Activated T-helper 2 cell treated with anti-CD3 and anti-CD28 coated beads, Interferon-gamma antibody, Interleukin-2, Interleukin-4, amounts not matched to agents 10 μg/mL and 5 μg/mL and 100 μg/mL, durations not matched to agents 14 hours and 24 hours and 36 hours (primary cell): ENCODE measurements at places on chromosomes 1 and 21. TPM values are rescaled to one million over a fixed set of nuclear protein-coding genes. Genes with fewer than 3 reads are reported as not detected.
A peak's percentile ranks its signal among the peaks of the same experiment; 100 is the strongest.

PADI2 gene
- total RNA-seq: 0.11 and 0.14 TPM in 2 replicates

AMY1B gene
- total RNA-seq: not detected in 2 replicates

MRPS21 gene
- 80.7 and 83.4 TPM in 2 replicates for total RNA-seq

NBPF19 gene
- total RNA-seq: 18.6 and 20.3 TPM in 2 replicates

NFASC gene
- 0.14 and 0.18 TPM in 2 replicates for total RNA-seq

BMP8B gene
- total RNA-seq: 1.8 and 1.9 TPM in 2 replicates

C1orf185 gene
- not detected in 2 replicates for total RNA-seq

SFN gene
- 0.32 and 0.62 TPM in 2 replicates for total RNA-seq

DONSON gene
- 40.3 and 41.7 TPM in 2 replicates for total RNA-seq

TMEM82 gene
- total RNA-seq: not detected in 2 replicates

KCNK2 gene
- not detected in 2 replicates for total RNA-seq

DNA sequence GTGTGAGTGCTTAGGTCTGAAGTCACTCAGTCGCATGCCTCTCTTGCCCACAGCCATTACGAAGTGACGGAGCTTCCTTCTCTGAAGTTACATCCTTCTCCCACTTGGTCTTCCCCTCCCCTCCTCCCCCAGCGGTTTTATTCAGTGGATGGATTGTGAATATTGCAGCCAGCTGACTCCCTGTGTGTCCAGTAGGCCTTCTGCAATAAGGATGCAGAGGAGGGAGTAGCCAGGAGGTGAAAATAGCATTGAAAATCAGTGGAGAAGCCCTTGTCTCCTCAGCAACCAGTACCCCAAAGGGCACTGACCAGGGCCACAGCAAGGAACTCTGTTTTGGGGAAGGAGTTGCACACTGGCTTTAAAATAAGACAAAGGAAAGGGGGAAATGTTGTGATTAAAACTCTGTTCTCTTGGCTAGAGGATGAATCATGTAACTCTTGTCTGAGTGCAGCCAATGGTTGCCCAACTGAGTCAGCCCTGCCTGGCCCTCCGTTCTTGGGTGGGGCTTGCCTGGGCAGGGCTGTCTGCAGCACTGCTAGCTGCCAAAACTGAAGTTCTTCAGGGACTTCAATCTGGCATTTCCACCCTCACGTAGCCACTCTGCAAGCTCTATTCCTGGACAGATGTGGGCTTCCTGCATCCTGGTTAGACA is 4.3 kb downstream of the S100A10 start:
- peak; percentile 16 for DNase-seq

DNA sequence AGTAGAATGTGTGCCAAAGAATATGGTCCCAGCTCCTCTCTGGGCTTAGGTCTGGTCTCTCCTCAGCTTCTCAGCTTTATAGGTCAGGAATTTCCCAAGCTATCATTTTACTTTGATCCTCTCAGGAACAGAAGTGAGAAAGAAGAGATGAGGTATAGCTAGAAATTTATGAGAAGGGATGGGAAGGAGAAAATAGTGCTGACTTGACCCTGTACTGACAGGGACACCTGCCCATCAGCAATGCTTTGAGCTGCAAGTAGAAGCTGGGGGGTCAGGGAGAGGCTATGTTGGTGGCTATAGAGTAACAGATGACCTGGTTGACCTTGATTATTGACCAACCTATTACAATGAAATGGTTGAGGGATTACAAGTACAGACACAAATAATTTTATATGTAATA is 75.0 kb downstream of the XCL2 start:
- DNase-seq: no peak

DNA sequence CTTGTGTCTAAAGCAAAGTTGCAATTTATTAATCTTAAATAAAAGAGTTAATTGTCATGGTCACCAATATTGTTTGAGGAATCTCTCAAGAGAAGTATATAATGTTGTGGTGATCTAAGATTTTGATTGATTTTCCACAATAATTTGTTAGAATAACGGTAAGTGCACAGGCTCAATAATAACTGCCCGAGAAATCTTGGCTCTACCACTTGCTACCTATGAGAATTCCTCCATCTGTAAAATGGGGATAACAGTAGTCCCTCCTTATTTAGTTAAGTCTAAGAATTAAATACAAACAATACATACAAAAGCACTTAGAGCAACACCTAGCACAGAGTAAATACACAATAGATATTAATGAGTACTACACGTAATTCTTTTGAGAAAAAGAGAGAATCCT is 18.8 kb downstream of the SCAF4 start:
- DNase-seq: no peak

GRCh38 chr1:13930151-13930550 is 230.2 kb downstream of the PRDM2 start:
- no peak for DNase-seq

DNA sequence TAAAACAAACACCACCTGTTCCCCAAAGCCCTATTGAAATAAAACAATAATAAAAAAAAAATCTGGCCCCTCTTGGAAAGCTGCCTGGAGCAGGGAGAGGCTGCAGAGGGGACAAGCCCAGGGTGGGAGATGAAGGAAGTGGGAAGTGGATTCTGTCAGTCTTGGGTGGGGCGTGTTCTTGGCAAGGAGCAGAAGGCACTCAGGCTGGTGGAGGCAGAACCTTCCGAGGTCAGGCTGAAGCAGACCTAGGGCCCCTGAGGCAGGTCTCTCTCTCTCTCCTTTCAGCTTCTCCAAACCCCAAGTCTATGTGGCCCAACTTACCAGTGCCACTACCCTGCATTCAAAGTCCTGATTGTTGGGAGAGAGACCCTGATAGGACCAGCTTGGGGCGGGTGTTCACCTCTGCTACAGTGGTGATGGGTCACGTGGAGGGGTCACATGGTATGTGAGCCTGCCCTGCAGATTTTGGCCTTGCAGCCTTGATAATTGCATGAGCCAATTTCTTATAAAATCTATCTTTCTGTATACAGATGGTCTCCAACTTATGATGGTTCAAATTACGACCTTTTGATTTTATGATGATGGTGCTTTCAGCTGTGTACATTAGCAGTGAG is 145.4 kb upstream of the C1orf174 start:
- DNase-seq: no peak

- no peak for DNase-seq
Observed at GRCh38 chr1:148289647-148290046, 137.6 kb upstream of the NBPF11 start.

DNA sequence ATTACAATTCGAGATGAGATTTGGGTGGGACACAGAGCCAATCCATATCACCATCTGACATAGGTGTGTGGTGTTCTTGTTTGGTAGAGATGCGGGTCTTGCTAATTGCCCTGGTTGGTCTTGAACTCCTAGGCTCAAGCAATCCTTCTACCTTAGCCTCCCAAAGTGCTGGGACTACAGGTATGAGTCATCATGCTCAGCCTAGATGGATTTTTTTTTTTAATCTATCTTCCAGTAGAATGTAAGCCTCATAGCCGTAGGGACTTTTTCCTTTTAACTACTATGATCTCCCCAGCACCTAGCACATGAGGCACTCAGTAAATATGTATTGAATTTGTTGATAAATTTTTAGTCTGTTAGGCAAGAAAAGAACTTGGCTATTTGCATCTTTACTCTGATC is 94.6 kb upstream of the TENT5C start:
- DNase-seq: no peak

DNA sequence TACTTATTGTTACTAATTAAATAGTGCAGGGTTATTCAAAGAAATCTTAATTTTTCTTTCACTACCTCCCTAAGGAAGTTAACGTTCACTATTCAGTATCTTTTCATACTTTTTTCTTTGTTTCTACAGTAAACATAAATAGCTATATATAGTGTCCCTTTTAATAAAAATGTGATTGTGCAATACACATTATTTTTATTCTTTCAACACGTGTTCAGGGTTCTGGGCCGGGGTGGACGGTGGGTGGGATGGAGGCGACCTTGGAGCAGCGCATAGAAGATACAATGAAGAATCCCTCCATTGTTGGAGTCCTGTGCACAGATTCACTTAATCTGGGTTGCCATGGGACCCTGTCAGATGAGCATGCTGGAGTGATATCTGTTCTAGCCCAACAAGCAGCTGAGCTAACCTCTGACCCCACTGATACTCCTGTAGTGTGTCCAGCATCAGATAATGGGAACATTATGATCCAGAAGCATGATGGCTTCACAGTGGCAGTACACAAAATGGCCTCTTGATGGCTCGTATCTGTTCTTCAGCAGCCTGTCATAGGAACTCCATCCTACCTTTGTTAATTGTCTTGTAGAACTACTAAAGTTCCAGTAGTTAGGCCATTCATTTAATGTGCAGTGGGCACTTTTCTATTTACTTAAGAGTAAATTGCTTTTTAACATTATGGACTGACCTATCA is 155.9 kb upstream of the L1TD1 start:
- no peak for DNase-seq

GRCh38 chr1:200767321-200767720 is 28.6 kb downstream of the CAMSAP2 start:
- no peak for DNase-seq

DNA sequence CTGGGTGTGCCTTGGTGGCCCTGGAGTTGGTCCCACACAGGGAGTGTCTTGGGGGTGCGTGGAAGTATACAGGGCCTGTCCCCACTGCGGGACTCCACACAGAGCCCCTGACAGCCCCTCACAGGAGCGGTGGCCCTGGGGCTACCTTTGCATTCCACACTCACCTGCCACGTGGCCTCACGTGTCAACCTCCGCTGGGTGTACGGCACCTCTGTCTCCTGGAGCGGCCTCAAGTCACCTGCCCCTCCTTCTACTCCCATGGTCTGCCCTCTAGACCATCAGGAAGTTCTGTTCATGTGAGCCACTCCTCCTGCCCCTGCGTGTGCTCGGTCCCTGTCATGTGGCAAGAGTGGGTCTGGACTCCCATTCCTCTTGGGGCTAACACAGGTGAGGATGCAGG is 58.6 kb downstream of the FAAP20 start:
- DNase-seq: no peak

- no peak for DNase-seq
Observed at GRCh38 chr1:40798366-40799281, 15.0 kb downstream of the KCNQ4 start.

DNA sequence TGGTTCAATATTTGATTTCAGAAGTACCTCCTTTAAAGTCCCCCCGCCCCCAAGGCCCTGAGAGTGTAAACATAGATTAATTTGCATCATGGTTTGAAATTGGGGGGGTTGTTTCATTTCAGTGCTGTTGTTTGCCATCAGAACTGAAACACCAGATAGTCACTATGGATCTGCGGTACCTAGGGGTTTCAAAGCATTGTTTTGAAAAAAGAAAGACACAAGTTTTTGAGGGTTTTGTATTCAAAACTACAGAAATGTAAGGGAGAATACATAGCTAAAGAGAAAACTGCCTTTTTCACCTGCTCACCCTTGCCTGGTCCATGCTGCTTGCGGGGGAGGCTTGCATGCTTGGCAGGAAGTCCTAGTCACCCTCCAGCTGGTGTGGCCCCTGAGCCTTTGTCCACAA is 59.3 kb downstream of the ACP6 start:
- no peak for DNase-seq

DNA sequence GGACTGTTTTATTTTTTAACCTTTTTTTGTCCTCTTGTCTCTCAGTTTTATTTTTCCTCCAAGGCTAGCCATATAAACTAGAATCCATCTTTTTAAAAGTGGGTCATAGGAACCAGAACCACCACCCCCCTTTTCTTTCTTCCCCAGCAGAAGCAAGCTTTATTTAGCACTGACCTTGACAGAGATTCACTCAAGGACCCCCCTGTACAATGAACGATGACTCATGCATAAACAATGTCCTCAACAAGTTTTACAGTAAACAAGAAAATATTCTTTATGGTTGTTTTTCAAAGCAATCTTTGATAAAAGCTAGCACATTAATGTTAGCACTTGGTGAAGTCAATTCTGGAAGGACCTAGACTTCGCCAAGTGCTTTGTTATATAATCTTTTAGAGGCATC is 14.1 kb downstream of the PKN2 start:
- no peak for DNase-seq

GRCh38 chr21:43599728-43600127 is 59.6 kb downstream of the HSF2BP start:
- DNase-seq: no peak

- no peak for DNase-seq
Observed at GRCh38 chr1:172582889-172583288, 49.9 kb downstream of the SUCO start.

DNA sequence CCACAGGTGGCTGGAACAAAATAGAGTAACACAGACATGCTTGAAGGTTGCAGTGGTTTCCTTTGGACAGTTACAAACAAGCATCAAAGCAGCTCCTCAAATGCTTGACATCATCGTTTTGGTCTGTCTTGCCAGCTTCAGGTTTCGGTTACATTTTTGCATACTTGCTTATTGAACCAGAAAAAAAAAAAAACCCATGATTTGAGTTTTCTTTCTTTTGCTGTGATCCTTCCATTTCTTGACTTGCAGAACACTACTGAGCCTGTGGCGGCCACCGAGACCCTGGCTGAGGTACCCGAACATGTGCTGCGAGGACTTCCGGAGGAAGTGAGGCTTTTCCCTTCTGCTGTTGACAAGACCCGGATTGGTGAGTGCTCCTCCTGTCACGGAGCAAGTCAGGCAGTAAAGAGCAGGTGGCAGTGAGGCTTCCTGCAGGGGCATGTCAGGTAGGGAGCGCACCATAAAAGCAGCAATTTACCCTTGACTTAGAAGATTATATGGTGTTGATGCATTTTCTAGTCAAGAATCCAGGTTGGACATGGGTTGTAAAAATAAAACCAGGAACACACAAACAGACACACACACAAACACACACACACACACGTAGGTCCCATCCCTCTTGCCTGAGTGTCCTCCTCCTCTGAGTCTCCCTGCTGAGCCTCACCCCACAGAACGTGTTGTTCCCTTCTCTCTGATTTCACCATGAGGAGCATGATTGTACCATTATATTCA is 30.9 kb downstream of the PRDM2 start:
- peak; percentile 82 for DNase-seq

GRCh38 chr1:110633646-110634030 is 27.5 kb upstream of the KCNA2 start:
- no peak for DNase-seq

GRCh38 chr1:186022184-186022583 is 288.0 kb downstream of the HMCN1 start:
- no peak for DNase-seq

DNA sequence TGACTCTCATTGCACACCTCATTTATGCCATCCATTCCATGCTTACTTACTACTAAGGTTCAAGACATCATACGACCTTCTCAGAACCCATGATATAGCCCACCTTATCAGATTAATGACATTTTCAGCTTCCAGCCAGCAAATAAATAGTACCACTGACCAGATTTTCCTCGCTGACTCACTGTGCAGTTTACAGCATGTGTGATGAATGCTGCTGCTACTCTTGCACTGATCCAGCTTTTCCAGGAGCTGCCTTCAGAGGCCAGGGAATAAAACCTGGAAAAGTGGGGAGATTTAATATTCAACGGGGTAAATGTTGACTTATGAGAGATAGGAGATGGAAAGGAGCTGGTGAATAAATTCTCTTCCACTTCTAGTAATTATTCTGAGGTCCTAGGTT is 247.1 kb downstream of the COL11A1 start:
- no peak for DNase-seq

DNA sequence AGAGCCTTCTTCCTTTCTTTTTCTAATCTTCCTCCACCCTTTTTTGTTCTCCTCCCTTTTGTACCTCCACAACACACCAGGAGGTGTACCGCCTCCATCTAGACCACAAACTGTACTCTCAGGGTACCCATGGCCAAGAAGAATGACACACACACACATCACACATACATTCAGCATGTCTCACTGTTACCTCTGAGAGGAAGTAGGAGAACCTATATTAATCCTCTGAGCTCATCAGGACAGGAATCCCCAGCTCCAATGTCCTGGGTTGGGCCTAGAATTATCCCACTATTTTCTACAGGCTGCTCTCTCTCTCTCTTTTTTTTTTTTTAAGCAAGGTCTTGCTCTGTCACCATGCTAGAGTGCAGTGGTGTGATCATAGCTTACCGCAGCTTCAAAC is 36.7 kb downstream of the ATP2B4 start:
- no peak for DNase-seq
